ENCODE measurements at places on chromosomes 13 and 19.
A peak's percentile ranks its signal among the peaks of the same experiment; 100 is the strongest.

DNA sequence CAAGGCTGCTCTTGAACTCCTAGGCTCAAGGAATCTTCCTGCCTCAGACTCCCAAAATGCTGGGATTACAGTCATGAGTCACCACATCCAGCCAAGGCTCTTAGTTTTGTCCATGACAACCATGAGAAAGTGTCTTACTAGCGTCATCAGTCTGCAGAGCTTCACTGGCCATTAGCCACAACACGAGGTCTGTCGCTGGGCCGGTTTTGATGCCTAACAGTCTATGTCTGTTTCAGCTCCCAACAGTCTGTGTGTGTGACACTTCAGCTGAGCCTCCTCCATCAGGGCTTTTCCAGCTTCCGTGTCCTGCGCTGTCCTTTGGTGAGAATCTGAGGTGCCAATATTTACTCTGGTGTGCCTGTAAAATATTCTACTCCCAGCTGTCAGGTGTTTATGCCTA, 47.6 kb downstream of the CEP89 start:
- DNase-seq, result no peak

DNA sequence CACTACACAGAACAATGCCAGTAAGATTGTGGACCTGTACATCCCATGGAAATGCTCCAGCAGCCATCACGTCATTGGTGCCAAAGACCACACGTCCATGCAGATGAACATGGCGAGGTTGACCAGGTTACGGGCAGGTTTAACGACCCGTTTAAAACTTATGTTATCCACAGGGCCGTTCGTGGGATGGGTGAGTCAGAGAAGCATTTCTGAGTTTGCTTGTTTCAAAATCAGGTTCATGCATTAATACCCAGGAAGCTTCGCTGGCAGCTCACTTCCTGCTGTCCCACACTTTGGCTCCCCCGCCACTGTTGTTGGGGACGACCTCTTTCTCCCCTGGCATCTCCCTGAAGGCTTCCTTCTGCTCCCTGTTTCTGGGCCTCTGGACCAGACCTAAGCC, 194.1 kb downstream of the USP12 start:
- no peak for DNase-seq

GRCh38 chr19:38592940-38593339, 24.8 kb downstream of the MAP4K1 start:
- DNase-seq, result no peak

- DNase-seq, result peak; percentile 62
Observed at GRCh38 chr19:47013041-47013517, 6.6 kb upstream of the NPAS1 start.

GRCh38 chr13:20824762-20825476, 51.2 kb upstream of the EEF1AKMT1 start:
- peak; percentile 92 for DNase-seq

GRCh38 chr13:114161028-114161556, 18.0 kb upstream of the CFAP97D2 start:
- DNase-seq, result no peak

GRCh38 chr19:1019980-1020867, 699 bp downstream of the TMEM259 start:
- DNase-seq, result no peak

DNA sequence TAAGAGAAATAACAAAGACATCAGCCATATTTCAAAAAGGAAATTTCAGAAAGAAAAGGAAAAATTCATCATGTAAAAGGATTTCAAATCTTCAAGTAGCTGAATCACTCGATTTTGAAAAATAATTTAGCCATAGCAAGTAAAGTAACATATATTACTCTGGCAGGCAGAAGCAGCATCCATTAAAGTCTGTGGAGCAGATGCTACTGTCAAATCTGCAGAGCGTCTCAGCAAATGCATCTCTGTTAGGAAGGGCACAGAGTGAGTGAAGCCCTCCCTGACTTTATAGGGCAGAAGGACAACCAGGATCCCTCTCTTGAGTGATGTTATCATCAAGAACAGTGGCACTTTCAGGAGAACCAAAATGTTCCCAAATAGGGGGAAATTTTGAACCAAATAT, 445.5 kb downstream of the EFNB2 start:
- no peak for DNase-seq

- no peak for DNase-seq
Observed at GRCh38 chr19:20325151-20325550, 158.1 kb downstream of the ZNF486 start.

DNA sequence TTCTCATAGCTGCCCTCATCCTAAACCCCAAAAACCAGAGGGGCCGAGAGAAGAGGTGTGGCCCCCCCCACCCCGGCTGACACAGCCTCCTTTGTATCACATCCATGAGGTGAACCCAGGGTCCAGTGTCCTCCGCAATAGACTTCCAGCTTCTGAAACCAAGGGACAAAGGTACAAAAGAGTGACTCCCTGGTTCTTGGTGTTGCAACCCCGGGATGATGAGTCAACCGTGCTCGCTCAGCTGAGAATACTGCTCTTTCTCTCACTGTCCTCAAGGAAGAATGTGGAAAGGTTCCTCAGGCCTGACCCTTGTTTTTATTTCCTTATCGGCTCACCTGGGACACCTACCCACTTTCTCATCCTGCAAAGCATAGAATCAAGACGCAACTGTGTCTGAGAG, 5.5 kb downstream of the SLC15A1 start:
- no peak for DNase-seq

- DNase-seq, result no peak
Observed at GRCh38 chr19:50326101-50326664, 3.0 kb downstream of the KCNC3 start.

- DNase-seq, result no peak
Observed at GRCh38 chr13:112210371-112210770, 143.4 kb downstream of the SOX1 start.

DNA sequence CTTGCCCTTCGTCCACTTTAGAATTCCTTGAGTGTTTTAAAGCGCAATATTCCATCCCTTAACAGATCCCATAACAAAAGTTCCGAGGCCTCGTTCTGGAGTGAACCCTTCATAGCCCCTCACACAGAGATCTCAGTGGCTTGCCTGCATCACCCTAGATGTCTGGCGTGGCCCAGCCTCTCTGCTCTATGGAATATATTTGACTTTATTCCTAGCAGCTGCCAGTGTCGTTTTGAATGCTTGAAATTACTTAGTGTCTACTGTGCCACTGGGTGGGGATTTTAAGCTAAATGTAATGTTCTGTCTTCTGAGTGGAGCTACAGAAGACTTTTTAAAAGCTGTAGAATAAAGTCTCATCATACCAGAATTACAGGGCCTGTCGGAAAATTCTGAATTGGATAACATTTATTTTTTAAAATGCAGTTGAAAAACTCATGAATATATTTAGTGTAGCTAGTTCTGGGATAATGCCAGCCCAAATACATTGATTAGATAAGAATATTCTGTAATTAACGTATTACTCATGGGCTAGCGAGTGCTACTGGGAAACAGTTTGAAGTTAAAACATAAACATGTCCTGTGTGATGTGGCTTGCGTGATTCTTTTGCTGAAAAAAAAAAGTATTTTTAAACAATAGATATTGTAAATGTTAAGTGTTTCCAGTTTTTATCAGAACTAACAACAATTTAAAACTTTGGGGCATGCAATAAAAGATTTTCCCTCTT, 111.8 kb downstream of the ESD start:
- peak; percentile 44 for DNase-seq

DNA sequence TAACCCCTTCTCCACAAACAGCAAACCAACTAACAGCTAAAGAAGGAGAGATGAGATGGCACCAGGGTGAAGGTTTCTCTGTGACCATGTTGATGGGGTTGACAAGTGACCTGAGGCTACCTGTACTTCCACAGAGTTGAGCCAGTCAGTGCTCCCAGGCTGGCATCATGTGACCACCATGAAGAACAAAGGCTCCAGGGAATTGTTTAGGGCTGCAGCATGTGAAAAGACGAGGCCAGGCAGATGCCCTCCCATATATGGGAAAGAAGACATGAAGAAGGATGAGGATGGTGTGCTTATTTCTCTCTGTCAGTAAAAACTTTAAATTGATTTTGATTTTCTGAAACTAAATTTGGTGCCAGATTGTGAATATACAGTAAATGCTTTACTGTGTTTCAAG, 220.6 kb downstream of the OLFM4 start:
- DNase-seq, result no peak

GRCh38 chr13:20359335-20359734, 127.2 kb upstream of the GJB6 start:
- peak; percentile 92 for DNase-seq

DNA sequence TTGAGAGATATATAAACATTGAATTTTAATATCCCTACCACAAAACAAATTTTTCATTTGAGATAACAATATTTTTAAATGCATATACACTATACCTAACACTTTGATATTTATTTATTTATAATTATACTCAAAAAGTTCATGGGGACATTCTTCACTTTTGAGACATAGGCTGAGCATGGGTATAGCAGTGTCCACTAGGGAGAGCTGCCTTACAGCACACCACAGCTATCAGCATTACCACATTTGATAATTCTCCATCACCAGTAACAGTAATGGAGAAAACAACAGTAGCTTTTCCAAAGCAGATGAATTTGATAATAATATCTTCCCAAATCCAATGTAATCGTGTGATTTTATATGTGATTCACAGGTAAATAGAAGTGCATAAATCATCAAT, 626.1 kb downstream of the DACH1 start:
- DNase-seq, result no peak

DNA sequence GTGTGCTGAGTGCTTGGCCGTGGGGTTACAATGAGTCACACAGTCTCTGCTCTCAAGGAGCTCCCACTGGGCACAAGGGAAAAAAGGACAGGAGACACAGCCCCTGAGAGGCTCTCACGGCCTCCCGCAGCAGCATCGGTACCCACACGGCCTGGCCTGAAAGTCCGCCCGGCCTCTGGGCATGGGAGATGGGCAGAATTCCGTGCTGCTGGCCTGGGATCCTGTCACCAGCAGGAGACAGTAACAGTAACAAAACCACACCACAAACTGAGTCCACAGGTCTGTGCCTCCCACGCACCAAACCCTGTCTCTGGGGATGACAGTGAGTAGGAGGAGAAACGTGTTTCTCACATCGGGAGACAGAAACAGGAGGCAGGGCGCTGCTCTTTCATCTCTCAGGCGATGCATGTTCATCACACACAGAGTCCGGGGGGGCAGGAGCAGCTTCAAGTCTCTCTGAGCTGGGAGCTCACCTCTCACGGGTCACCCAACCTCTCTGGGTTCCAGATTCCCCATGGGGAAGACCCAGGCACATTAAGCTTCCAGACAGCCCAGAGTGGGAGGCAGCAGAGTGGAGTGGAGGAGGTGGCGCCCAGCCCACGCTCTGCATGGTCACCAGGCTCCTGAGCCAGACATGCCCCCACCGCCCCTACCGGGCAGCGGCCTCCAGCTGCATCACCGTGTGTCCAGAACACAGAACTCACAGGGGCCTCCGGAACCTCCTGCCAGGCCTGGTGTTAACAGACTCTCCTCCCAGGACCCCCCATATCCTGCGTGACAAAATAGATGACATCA, 124.7 kb upstream of the VSTM2B start:
- DNase-seq, result no peak

DNA sequence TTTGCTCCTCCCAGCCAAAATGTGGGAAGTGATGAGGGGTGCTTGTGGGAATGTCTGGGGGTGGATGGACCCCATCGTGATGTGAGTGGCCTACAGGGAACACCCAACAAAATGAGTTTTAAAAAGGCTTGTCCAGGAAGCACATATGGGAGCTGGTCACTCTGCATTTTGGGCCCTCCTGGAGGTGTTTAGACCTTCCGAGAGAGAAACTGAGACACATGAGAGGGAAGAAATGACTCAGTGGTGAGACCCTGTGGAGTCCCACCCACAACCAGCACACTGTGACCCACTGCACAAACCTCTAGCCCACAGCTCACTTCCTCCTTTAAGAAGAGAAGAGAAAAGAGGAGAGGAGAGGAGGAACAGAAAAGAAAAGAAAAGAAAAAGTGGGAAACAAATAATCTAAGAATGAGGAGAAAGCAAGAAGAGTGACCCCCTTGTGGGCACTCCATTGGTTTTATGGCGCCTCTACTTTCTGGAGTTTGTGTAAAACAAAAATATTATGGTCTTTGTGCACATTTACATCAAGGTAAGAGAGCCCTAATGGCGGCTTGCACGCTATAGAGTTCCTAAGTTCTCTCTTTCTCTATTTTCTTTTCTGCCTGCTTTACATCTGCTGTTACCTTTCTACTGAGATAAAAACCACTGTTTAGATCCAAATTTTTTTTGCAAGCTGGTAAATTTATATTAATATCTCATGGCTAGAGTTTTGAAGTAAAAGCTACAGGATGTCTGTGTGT, 13.3 kb upstream of the LILRB1 start:
- no peak for DNase-seq

GRCh38 chr19:46493236-46494145, 2.2 kb downstream of the PNMA8B start:
- DNase-seq, result no peak

GRCh38 chr13:20161275-20161950, 561 bp upstream of the GJA3 start:
- no peak for DNase-seq

GRCh38 chr13:104011505-104012241, 945.5 kb upstream of the SLC10A2 start:
- no peak for DNase-seq

DNA sequence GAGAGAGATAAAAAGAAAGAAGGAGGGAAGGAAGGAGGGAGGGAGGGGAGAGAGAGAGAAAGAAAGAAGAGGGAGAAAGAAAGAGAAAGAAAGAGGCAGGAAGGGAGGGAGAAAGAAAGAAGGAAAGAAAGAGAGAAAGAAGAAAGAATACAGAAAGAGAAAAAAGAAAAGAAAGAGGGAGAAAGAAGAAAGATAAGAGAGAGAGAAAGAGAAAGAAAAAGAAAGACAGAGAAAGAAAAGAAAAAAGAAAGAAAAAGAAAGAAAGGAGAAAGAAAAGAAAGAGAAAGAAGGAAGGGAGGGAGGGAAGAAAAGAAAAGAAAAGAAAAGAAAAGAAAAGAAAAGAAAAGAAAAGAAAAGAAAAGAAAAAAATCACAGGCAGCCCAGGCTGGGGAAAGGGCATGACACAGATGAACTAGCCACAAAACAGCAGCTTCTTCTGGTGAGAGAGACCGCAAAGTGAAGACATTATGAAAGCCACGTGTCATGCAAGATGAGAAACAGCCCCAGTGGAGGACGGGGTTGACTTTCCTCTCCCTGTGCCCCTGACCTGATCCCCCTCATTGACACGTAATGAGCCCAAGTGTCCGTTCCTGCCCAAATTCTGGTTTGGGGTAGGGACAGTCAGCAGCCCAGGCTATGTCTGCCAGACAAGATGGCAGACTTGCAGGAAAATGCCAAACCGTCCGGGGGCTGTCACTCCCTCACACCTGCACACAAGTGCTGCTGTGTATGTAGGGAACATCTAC, 102.1 kb downstream of the INSR start:
- peak; percentile 35 for DNase-seq

DNA sequence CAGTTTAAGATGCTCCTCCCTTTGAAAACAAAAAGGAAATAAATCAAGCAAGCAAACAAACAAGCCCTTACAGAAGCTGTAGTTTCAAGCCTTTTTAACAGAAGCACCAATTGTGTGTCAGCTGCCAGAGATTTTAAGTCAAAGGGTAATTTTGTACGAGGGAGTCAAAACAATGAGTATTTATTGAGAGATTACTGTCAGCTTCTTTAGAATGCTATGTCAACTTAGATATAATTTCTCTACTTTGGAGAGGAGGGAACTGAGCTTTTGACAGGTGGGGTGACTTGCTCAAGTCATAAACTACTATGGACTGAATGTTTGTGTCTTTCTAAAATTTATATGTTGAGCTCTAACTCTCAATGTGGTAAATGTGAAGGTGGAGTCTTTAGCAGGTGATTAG, 10.5 kb upstream of the CBY2 start:
- DNase-seq, result no peak

GRCh38 chr19:5580161-5580571, 12.4 kb upstream of the TINCR start:
- no peak for DNase-seq

- no peak for DNase-seq
Observed at GRCh38 chr13:37401721-37402120, 196.8 kb downstream of the POSTN start.
